ENCODE measurements at places on chromosomes 7 and 10.

DNA sequence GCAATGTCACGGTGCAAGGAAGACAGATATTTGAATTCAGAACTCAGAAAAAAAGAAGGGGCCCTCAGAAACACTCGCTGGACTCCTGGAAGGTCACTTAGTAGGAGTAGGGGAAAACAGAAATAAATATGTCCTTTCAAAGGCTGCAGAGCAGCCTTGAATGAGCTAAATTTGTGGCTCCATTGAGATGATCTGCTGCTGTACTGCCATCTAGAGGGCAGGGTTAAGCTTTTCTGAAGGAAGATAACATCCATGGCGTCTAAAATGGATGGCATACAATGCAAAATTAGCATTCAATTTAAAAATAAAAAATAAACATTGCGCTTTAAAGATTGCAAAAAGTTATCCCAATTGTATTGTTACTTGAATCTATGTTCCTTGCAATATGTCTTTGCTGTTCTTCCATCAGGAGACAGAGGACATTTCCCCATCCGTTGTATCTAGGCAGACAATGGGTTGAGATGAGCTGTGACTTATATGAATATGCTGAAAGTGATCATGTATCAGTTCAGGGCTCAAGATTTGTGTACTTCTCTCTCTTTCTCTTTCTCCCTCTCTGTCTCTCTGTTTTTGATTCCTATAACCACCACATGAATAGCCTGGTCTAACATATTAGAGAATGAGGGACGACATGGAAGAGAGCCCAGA is 642.2 kb downstream of the SH2D4B start:
- no peak for DNase-seq

- DNase-seq: no peak
Measured at GRCh38 chr10:17003151-17003550, 126.5 kb downstream of the CUBN start.

- DNase-seq: no peak
Measured at GRCh38 chr10:90047243-90047729, 345.9 kb downstream of the KIF20B start.

DNA sequence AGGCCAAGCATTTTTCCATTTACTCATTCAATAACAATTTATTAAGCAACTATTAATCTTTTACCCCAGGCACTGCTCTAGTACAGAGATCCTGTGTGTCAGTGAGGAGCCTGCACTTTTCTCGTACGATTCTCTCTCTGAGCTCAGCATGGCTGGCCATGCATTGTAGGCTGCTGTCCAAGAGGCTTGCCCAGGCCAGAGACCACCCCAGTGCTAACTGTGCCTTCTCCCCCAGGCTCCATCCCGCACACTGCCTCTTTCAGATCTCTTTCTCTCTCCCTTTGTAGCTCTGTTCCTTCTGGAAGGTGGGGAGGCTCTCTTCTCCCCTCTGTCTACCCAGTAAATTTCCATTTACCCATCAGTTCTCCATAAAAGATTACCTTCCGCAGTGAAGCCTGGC is 101.0 kb upstream of the IKZF1 start:
- no peak for DNase-seq

DNA sequence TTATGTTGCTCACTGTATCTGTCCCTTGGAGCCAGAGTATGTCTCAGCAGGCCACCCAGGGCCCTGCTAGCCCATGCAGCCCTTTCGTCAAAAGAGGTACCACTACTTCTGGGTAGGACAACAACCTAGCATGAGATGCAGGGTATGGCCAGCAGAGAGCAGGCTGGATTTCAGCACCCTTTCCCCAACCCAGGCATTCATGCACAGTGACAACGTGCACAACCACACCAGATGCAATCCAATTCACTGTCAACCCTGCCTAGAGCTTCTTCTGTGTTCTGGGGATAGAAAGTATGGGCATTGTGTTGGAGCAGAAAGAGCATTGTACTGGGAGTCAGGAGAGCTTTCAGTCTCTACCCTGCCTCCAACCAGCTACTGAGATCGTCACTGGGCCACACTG is 37.9 kb downstream of the JAZF1 start:
- no peak for DNase-seq

GRCh38 chr7:111560773-111561653 is 1.3 kb downstream of the IMMP2L start:
- peak; percentile 3 for DNase-seq

DNA sequence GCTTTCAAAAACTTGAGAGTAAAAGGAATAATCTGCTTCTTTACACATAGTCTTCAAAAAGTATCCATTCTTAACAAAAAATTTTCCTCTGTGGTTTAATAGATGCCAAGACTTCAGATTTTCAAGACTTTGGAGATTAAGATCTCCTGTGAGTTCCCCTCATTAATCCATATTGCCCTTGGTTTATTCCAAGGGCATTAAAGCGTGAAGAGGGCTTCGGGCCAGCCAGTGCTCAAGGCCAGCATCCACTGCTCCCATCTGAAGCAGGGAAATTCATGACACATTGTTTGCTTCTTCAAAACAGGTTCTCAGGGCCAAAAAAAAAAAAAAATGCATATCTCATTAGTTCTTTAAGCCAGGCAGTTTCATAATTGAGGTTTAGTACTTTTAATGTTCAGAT is 137.3 kb upstream of the RHOBTB1 start:
- no peak for DNase-seq

DNA sequence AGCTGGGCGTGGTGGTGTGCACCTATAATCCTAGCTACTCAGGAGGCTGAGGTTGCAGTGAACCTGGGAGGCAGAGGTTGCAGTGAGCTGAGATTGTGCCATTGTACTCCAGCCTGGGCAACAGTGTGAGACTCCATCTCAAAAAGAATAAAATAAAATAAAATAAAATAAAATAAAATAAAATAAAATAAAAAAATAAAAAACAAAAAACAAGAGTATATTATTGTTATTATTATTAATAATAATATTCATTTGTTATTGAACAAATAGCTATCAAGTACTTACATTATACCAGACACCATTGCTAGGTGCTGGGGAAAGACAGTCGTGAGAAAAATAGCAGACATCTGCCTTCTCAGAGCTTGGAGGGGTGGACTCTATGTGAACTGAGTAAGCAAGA is 24.1 kb downstream of the PAX2 start:
- DNase-seq: no peak

GRCh38 chr10:61263518-61263917 is 189.7 kb downstream of the TMEM26 start:
- DNase-seq: no peak
